T-helper 2 cell (primary cell): ENCODE measurements at places on chromosomes 16 and 17.

GRCh38 chr17:45063198-45063597 is 2.1 kb downstream of the NMT1 start:
- peak; percentile 43 for DNase-seq

- DNase-seq, result no peak
Observed at GRCh38 chr17:596763-597644, 117.6 kb downstream of the VPS53 start.

GRCh38 chr16:30700971-30701370 is 2.0 kb downstream of the SRCAP start:
- DNase-seq, result no peak

- DNase-seq, result no peak
Observed at GRCh38 chr17:28684963-28685362, 23.0 kb downstream of the SUPT6H start.

GRCh38 chr16:19680881-19681340 is 37.1 kb downstream of the KNOP1 start:
- no peak for DNase-seq

- DNase-seq, result no peak
Observed at GRCh38 chr16:79721270-79721669, 120.7 kb upstream of the MAF start.

DNA sequence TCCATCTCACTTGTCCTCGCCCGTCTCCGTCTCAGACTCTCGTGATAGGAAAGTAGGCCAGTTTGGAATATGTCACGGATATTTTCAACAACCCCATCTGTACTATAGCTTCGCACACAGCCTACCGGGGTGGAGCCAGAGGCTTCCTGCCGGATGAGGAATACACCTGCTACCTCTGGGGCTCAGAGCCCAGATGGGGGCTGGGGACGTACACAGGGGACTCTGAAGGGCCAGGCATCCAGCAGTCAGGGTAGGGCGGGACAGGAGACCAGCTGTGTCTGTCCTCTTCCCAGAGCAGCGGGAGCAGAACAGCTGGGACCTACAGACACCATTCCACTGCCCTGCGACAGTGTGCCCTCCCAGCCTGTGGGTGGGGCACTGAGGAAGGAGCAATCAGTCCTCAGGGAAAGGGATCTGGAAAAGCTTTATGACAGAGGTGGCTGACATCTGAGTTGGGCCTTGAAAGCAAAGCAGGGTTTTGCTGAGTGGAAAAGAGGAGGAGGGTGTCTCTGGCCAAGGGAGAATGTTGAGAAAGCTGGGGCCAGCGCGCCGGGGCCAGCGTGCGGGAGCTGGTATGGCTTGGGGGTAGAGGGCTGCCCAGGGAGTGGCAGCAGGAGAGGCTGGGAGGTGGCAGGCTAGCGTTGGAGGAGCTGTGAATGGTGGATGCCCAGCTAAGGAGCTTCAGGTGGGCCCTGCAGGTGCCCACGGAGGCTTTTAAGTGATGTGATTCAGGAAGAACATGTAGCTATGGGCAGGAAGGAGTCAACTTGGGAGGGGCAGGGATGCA is 11.5 kb upstream of the SRCIN1 start:
- DNase-seq, result no peak

GRCh38 chr17:30547778-30548573 is 70.8 kb downstream of the GOSR1 start:
- DNase-seq, result no peak

- no peak for DNase-seq
Observed at GRCh38 chr16:87145181-87146176, 171.7 kb downstream of the C16orf95 start.

DNA sequence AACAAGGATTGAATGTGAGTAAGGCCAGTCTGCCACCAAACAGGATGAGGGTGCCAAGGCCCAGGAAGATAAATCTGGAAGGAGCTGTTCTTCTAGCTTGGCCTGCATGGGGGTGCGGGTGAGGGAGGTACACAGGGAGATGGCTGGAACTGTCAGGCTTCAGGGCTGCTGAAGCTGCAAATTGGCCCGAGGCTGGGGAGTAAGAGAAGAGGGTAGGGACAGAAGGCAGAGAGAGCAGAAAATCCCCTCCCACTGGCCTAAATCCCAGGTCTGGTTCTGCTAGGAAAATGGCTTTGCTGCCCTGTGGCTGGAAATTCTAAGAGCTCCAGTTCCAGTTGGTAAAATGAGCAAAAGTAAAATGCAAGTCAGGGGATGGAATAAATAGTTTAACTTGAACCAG is 87.9 kb downstream of the CCDC182 start:
- DNase-seq, result no peak

DNA sequence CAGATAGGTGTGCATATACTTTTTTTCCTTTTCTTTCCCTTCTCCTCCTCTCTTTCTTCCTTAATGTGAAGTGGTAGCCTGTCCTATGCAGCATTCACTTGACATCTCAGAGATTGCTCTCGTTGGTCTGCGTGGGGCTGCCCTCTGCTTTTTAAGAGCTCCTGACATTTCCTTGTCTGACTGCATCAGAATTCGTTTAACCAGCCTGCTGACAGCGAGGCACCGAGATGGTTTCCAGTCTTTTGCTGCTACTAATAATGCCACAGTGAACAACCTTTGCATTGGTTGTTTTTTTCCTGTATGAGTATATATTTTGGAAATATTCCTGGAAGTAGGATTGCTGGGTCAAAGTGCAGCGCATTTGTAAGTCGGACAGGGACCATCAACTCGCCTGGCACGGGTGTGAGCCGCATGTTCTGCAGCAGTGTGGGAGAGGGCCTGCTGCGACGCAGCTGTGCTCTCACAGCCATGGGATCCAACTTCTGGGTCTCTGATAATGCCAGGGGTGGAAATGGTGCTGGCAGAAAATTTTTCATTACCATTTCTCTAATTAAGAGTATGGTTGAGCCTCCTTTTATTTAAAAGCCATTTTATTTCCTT is 154.3 kb downstream of the SNX29 start:
- no peak for DNase-seq

DNA sequence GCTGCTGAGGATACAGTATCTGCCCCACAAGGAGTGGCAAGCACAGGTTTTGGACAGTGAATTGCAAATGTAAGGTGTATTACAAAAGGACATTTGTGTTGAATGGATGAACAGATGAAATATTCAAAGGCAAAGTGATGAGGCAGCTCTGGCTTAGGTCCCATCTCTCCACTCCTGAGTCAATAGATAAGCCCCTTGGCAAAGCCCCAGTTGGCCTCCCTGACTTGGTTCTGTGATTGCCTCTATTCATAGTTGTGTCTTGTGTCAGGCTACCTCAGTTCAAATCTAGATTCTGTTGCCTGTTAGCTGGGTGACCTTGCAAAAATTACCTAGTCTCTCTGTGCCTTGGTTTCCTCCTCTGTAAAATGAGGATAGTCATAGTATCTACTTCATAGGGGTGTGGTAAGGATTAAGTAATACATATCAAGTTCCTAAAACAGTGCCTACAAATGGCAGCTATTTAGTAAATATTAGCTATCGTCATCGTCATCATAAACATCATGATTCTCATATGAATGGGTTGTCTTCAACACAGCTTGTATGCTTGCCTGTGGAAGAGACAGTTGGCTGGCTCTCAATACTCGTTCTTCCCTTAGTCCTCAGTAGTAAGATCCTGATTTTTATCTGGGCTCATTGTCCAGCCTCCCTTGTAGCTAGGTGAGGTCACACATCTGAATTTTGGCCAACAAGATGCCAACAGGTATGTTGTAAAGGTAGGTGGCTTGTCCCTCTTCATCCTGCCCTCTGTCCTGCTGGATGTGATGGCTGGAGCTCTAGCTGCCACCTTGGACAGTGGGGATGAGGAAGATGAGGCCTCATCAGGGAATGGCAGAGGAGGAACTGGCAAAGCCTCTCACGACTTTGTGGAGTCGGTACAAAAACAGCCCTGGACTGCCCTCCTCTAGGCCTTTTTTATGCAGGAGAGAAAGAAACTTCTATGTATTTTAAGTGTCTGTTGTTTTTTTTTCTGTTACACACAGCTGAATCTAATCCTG is 2.1 kb upstream of the MFAP4 start:
- no peak for DNase-seq

- DNase-seq, result no peak
Observed at GRCh38 chr17:69150333-69150732, 8.6 kb upstream of the ABCA6 start.

DNA sequence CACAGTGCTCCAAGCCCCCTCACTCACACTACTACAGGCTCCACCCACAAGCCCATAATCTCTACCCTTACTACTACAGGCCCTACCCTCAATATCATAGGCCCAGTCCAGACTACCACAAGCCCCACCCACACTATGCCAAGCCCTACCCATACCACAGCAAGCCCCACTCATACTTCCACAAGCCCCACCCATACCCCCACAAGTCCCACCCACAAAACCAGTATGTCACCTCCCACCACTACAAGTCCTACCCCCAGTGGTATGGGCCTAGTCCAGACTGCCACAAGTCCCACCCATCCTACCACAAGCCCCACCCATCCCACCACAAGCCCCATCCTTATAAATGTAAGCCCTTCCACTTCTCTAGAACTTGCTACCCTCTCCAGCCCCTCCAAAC is 13.8 kb downstream of the RIPOR1 start:
- peak; percentile 38 for DNase-seq

GRCh38 chr16:51875834-51876600 is 670.9 kb downstream of the TOX3 start:
- DNase-seq, result no peak

DNA sequence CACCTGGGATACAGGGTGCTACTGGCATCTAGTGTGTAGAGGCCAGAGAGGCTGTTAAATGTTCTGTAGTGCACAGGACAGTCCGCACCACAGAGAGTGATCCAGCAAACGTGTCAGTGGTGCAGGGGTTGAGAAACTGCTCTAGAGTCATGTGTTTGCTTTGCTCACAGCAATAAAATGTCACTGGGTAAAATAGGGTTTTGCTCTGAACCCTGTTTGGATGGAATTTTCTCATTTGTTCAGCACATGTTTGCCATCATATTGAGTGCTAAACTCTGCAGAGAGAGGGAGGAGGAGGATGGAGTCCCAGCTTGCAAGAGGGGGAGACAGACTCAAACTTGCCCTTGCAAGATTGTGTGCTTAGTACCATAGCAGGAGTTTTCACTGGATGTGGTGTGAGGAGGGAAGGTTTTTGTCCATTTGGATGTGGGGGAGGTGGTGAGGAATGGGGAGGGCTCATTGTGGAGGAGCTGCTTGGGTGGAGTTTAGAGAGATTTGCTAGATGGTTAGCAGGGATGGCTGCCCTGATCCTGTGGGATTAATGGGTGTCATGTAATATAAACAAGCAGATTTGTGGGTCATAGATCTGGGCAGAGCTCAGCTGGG is 11.8 kb downstream of the PLCG2 start:
- DNase-seq, result no peak

- no peak for DNase-seq
Observed at GRCh38 chr17:11797803-11798202, 199.5 kb downstream of the ZNF18 start.

DNA sequence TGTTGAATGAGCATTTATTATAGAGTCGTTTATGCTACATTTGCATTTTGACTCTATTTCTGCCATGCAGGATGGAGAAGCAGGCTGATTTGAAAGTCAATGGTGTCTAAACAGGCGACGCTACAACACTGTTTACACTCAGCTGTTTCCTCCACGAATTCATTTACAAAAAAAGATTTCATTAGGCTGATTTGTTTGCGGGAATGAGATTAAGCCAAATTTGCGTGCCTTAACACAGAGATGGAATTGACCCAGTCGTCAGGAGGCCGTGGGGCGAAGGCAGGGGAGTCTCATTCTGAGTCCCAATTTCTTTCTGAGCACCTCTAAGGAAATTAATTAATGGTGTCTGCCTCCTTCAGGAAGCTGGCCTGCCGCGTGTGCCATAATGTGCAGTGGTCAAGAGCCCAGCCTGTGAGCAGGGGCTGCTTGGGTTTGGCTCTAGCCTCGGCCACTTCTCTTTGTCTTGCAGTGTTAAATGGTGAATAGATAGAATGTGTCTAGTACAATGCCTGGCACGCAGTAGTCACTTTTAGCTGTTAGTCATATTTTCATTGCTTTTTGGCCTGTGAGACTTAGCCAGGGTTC is 88.6 kb upstream of the NKD1 start:
- DNase-seq, result no peak

GRCh38 chr17:33582661-33583060 is 289.6 kb upstream of the ASIC2 start:
- no peak for DNase-seq

DNA sequence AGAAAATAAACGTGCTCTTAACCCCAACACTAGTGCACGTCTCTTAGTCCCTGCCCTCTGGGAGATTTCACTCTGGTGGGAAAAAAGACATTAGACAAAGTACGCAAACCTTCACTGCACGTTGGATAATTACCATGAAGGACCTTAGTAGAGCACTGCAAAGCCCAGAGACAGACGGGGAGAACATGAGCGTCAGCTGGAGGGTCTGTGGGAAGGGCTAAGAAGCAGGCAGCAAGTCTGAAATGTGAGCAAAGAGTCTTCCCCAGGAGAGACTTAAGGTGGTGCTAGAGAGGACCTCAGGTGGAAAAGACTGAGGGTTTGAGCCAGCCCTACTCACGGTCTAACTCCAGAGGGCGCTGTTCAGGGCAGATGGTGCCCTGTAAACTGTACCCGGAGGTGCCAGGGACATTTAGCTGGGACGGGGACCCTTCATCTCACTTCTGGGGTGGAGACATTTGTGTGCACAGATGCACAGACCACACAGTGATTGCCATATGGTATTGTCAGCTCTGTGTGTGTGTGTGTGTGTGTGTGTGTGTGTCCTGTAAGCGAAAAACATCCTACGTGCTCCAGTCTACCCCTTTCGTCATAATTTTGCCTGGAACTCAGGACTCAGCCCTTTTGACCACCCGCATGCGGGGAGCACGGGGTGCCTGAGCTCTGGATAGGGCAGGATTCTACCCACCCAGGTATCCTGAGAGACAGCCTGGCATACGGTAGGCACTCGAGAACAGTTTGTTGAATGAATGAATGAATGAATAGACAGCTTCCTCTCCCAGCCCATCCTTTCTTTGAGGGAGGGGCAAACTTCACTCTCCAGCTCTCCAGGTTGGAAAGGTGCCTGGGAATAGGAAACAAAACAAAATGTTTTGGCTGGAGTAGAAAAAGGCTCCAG is 10.1 kb upstream of the STAC2 start:
- no peak for DNase-seq

- no peak for DNase-seq
Observed at GRCh38 chr16:63816276-63816675, 1305.6 kb downstream of the CDH11 start.

DNA sequence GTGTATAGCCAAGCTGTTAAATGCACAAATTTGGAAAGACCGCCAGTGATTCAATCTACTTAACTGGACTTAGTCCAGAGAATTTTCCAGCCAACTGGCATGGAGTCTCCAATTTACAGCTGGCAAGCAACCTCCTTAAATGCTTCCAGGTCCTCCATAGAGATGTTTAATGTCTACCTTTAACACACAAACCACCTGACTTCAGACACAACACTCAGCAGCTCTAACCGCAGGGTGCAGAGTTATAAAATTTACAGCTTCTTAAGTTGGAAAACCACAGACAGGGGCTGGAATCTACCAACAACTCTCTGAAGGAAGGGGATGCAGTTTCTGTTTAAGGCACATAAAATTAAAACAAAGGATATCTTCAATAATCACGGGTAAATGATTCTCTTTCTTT is 106.9 kb downstream of the SYCE1L start:
- DNase-seq, result no peak

GRCh38 chr17:48102798-48103715 is 1.8 kb upstream of the CBX1 start:
- no peak for DNase-seq
